ENCODE measurements at places on chromosomes 6 and 20.

DNA sequence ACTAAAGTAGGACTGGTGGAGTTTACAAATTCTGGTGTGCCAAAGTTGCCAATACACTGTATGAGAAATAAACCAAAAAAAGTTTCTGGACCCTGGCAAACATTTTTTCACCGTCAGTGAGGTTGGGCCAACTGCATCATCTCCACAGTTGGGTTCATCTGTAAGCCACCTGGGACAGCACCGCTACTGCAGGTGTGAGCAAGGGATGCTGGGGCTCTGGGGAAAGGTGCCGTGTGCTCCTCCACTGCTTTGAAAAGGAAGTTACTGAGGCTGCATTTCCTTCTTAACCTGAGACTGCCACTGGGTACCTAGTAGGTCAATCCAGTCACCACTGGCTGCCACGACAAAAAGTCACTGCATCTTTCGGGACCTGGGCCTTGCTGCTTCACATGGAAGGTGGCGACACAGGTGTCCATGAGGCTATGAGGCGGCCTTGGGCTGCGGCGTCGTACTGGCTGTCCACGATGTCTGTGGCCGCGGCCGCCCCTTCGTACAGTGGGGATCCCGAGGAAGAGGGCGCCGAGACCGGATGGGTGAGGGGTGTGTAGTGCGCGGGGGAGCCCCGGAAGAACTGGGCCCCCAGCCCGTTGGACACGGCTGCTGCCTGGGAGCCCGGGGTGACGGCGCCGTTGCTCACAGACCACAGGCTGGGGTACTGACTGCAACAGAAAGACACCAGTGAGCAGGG lies 9.6 kb downstream of the TBXT start:
- no peak for DNase-seq

DNA sequence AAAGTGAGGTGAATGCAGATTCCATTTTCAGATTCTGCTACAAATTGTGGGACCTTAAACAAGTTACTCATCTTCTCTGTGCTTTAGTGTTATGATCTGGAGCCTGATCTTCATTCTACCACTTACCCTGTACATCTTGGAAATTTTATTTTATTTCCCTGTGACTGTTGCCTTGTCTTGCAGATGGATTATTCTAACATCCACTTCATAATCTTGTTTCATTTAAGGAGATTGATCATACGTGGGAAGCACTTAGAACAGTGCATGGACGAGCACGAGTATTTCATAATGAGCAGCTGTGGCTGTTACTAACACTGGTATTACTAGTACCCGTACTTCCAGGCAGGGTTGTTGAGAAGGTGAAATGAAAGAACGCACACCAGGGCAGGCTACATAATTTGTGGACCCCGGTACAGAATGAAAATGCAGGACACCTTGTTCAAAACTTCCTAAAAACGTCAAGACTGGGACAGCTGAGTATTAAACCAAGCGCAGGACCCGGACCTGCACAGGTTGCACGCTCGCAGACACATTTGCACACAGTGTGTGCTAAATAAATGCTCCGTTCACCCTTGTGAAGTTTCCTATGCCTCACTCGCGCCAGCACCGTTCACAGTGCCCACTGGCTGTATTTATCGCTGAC lies 535 bp upstream of the CCDC170 start:
- DNase-seq: no peak

- peak; percentile 43 for DNase-seq
These were observed 87.7 kb upstream of the NOX3 start for GRCh38 chr6:155543166-155543847.

DNA sequence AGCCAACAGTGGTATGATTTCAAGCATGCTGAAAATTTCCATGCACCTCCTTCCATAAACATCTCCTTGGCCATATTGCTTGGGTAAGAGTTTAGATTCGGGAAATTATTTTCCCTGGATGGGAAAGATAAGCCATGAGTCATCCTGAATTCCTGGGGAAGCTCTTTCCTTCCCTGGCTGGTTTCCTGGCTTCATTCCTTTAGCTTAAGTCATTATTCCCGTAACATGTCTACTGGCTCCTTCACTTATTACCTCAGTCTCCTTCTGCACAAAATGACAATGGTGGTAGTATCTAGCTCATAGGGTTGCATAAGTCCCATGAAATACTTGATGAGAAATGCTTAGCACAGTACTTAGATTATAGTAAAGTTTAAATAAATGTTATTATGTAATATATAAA lies 27.6 kb downstream of the TINAG start:
- peak; percentile 2 for DNase-seq

GRCh38 chr20:50996901-50997865 lies 25.7 kb downstream of the KCNG1 start:
- no peak for DNase-seq

GRCh38 chr6:69019832-69020231 lies 384.8 kb downstream of the ADGRB3 start:
- DNase-seq: no peak

DNA sequence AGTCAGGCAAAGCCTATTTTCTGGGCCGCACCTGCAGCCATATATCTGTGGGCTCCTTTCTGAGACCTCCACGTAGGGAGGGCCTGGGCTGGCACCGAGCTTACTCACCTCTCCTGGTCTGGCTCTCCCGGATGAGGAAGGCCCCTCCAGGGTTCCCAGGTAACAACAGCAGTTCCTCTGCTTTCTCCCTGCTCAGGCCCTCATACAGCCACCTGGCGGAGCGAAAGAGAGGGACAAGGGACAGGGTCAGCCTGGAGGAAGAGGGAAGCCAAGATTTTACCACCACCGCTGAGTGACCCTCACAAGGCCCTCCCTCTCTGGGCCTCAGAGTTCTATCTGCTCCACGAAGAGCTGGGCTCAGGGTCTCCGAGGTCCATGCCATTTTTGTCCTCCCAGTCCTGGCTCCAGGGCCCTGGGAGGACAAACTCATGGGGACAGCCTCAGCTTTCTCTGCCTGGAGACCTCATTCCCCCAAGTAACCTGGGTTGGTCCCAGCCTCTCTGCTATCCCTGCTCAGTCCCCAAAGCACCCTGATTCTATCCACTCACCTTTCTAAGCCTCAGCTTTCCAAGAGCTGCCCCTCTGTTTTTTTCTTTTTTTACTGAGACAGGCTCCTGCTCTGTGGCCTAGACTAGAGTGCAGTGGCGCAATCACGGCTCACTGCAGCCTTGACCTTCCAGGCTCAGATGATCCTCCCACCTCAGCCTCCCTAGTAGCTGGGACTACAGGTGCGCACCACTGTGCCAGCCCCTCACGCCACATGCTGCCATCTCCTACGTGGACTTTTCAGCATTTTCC lies 13.3 kb downstream of the SLA2 start:
- DNase-seq: no peak

DNA sequence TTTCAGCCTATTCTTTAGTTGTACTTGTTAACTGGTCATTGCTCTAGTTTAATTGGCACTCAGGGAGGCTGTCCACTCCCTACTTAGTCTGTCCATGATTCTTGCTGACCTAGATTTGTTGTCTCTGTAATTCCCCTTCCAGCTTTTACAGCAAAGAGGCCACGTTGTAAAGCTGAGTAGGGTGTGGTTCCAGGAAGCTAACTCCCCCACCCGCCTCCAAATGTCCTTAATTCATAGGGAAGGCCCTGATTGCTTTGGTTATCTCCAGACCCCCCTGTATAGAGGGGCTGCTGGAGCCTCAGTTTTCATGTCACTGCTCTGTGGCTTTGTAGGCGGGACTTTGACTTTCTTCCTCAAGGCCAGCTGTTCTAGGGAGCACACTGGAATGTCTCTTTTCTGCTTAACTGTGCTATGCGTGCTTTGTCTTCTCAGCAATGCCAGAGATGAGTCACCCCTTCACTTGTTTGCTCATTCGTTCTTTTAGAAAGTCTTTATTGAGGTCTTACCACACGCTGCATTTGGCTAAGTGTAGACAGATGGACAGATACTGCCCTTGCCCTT lies 175.1 kb upstream of the JAG1 start:
- DNase-seq: peak; percentile 88

DNA sequence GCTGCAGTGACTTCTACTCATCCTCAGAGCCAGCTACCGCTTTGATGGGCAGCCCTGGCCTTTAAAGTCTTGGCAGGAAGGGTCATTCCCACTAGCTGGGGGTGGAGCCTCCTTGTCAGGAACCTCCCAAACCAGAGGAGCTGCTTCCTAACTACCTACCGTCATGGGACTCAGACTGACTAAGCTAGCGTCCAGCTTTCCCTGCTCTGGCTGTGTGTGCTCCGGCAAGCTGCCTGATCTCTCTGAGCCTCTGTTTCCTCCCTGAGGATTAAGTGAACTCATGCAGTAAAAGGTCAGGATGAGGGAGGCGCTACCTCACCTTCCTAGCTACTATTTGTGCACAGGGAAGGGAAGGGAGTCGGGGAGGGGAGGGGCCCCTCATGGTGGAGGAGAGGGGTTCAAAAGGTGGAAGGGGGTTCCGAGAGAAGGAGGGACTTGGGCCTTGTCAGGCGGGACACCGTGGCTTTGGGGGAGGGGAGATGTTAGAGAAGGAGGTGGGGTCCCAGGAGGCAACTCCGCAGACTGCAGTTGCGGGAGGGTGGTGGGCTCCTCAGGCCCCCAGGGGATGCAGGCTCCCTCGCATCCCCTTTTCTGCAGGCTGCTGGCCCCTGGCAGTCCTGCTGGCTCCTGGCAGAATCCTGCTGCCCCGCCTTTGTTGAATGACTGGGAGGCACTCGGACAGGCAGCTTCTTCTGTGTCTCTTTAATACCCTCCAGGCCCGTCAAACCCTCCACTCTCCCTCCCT lies 9.8 kb downstream of the DUSP15 start:
- peak; percentile 56 for DNase-seq

GRCh38 chr6:142651384-142651783 lies 293.6 kb downstream of the HIVEP2 start:
- no peak for DNase-seq

DNA sequence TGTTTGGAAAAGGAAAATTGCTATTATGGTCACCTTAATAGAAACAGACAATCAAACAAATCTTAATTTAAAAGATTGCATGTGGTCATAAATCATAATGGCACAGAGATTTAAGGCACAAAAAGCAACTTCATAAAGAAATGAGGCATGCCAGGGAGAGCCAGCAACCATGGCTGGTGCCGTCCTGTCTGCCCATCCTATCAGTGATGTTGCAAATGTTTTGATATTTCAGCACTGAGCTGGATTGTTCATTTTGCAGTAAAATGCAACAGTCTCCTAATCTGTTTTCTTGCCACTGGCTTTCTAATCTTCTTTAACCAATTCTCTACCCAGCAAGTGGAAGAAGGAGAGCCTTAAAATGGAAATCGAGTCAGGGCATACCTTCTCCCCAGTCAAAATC lies 249.8 kb downstream of the SAMD5 start:
- no peak for DNase-seq

GRCh38 chr20:7776148-7776547 lies 164.1 kb downstream of the HAO1 start:
- DNase-seq: no peak

GRCh38 chr6:54020334-54020733 lies 90.9 kb upstream of the MLIP start:
- DNase-seq: no peak

GRCh38 chr20:38433304-38433972 lies 1.7 kb downstream of the SNHG17 start:
- no peak for DNase-seq

- no peak for DNase-seq
These were observed 31.0 kb downstream of the ERGIC3 start for GRCh38 chr20:35572838-35573237.

- no peak for DNase-seq
These were observed 4.6 kb downstream of the CHRNA4 start for GRCh38 chr20:63356511-63356910.

DNA sequence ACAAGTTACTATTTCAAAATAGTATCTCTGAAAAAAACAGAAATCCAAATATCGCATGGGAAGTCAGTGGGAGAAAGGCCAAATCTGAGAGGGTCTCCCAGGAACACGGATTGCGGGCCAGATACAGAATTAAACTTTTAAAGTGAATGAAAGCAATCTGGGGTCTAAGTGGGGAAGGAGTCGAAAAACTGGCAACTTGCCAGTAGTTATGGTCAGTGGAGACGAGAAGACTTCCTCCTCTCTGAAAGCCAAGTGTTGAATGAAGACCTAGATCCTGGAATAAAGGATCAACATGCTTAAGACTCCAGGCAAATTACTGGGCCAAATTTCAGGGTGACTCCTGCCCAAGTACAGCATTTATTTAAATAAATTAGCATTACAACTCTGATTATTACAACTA lies 123.6 kb downstream of the BFSP1 start:
- DNase-seq: no peak

GRCh38 chr20:5658912-5659345 lies 91.3 kb upstream of the SHLD1 start:
- DNase-seq: no peak

GRCh38 chr6:85421972-85422371 lies 27.9 kb upstream of the NT5E start:
- no peak for DNase-seq

- DNase-seq: no peak
These were observed 6.0 kb upstream of the DNAAF9 start for GRCh38 chr20:3413393-3413889.

- peak; percentile 5 for DNase-seq
These were observed at the start of gene AIG1 for GRCh38 chr6:143060806-143061596. Gene AIG1, plus strand, starts transcription at chr6:143060889. Its CDS starts 37 bp downstream, at chr6:143060926.

GRCh38 chr20:37526839-37527637 lies 638 bp downstream of the BLCAP start:
- peak; percentile 54 for DNase-seq

GRCh38 chr6:41072836-41073202 lies at the start of gene NFYA:
Gene NFYA, plus strand, starts transcription at chr6:41072974. Its CDS starts 6,116 bp downstream, at chr6:41079090.
- DNase-seq: peak; percentile 96
